Fibroblast of skin of scalp (primary cell): ENCODE measurements at places on chromosomes 7 and 10.

DNA sequence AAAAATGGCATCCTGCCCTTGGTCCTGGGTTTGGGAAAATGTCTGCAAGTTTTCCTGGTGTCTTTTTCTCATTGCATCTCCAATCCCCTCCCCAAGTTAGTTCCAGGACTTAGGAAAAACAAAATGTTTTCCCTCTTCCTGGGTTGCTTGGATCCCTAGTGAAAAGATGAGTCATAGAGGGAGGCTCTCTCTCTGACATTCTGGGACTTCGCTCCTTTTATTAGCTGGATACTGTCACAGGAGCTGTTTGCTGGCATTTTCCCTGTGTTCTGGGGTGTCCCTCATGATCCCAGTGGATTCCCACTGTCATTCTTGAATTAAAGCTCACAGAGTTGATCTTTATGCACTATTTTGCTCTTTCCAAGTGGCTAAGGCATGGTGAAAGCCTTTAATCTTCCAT is 316.4 kb upstream of the MBL2 start:
- no peak for DNase-seq

- DNase-seq = no peak
These were observed 98.3 kb downstream of the CHST15 start for GRCh38 chr10:123995082-123995460.

GRCh38 chr7:134777470-134777869 is 2.0 kb upstream of the CALD1 start:
- no peak for DNase-seq

DNA sequence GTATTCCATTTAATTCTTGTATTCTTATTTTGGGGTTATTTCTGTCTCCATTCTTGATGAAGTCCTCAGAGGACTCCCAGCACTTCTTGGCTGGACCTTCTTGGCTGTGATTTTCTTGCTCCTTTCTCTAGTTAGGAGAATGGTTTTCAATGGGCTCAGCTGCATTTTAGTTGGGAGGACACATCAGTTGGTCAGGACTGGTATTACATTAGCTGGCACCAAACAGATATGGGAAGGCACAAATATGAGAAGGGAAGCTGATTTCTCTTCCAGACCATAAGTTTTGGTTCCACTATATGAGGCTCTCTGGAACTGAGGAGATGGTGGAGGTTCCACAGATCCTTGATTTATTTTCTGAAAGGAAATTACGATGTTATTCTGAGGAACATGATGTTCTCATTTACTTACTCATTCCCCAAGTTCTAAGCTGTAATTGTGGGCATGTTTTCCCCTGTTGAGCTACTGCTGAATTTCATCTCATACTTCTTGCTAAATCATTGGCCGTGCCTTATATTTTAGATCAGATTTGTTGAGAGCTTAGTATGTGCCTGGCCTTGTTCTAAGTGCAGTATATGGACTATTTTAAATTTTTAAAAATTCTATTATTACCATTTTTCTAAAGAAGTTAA is 261.0 kb downstream of the THSD7A start:
- DNase-seq = no peak

DNA sequence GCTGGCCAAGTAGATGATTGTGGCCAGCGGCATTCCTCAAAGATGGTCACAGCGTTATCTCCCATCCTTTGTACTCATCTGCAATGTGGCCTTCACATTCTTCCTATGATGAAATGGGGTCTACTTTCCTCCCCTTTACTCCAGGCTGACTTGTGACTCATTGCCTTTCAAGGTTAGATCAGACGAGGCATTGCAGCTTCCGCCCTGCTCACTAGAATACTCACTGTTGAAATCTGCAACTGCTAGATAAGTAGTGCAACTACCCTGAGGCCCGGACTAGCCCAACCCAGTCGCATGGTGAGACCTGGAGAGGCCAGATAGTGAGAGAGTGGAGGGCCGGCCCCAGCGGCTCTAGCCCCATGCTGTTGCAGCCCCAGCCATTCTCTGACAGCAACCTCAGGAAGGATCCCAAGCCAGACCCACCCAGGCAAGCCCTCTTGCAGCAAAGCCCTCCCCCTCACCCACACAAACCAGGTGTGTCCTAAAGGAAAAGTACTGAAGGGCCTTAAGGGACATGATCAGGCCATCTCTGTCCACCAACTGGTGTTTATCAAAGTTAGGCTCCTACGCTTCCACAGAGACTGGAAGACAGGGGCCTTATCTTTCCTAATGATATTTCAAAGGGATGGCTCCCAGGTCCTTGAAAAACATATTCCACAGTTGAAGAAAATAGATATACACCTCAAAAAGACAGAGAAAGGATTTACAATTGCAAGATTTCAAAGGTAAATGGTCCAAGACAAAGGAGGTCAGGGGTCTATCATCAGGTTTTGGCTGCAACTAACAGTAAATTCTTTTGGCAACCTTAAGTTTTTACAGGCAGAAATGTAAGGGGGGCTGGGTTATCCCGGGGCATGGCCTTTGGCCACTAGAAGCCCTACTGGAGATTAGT is 107.2 kb upstream of the TRIM24 start:
- no peak for DNase-seq

DNA sequence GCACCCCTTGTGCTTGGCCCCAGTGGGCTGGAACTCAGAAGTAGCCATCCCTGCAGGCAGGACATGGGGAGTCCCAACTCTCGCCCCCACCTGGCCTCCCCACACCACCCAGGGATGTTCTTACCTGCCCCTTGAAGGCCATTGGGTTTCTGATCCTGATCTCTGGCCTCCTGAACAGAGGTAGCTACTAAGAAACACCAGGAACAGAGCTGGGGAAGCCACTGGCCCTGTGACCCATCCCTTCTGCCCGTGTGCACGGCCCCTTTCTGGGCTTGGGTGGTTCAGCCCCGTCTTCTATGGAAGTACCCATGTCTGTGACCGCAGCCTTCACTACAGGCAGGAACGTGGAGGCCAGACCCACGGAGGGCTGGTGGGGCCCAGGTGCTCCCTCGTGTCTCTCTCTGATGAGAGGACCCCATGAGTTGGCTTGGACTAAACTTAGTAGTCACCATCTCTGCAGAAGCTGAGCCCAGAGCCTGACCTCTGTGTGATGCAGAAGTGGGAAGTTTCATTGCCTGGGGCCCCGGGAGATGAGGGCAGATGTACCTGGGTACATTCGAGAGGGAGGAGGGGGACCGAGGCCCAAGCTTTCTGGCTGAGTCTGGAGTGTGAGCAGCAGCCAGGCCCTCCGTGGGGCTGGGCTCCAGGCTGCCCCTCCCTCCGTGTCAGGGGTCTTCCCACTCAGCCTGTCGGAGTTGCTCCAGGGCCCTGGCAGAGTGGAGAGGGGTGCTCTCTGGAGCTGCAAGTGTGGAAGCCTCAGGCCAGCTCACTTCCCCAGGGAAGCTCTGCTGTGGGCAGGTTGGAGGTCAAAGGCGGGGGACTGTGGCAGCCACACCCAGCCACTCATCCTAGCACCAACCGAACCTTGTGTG is 81.0 kb downstream of the MKI67 start:
- no peak for DNase-seq
